ENCODE measurements at places on chromosomes 4 and X. TPM values are rescaled to one million over a fixed set of nuclear protein-coding genes. Genes with fewer than 3 reads are reported as not detected.

Gene PHKA1
- 2.7 TPM for total RNA-seq

Gene PPP2R2C
- under 0.01 TPM for total RNA-seq

Gene SULT1B1
- total RNA-seq, result 0.87 TPM

Gene MAGEA1
- not detected for total RNA-seq

Gene LONRF3
- 20.4 TPM for total RNA-seq

Gene SASH3
- total RNA-seq, result 19.4 TPM

Gene SAP30
- 44.0 TPM for total RNA-seq

Gene ARAP2
- total RNA-seq, result 17.6 TPM

Gene UGT8
- 81.1 TPM for total RNA-seq

Gene TAF7L
- 0.21 TPM for total RNA-seq

Gene FAM241A
- total RNA-seq, result 2.5 TPM

Gene NRK
- 0.63 TPM for total RNA-seq

Gene HERC5
- total RNA-seq, result 6.7 TPM

Gene GPRASP2
- 7.3 TPM for total RNA-seq

Gene FGF2
- 21.6 TPM for total RNA-seq

Gene KLF3
- 39.3 TPM for total RNA-seq

Gene AVPR2
- 5.7 TPM for total RNA-seq

Gene CYP2U1
- 34.3 TPM for total RNA-seq

Gene USP11
- total RNA-seq, result 85.8 TPM

Gene TBC1D8B
- total RNA-seq, result 10.3 TPM

Data from tibial nerve (tissue), 4 donors.